ENCODE measurements at places on chromosomes 12 and 14. TPM values are rescaled to one million over a fixed set of nuclear protein-coding genes. Genes with fewer than 3 reads are reported as not detected.

Gene ASB2
- total RNA-seq: 26.4 TPM

Gene RIN3
- 59.2 TPM for total RNA-seq

Gene WNT5B
- total RNA-seq: 0.19 TPM

Gene P2RX2
- total RNA-seq: not detected

Gene RPS6KL1
- 6.5 TPM for total RNA-seq

Gene FGF23
- total RNA-seq: not detected

Gene JPH4
- 0.72 TPM for total RNA-seq

Gene CTDSP2
- 91.4 TPM for total RNA-seq

Gene RGS6
- 0.44 TPM for total RNA-seq

Gene KRT75
- total RNA-seq: not detected

Gene TGM1
- total RNA-seq: 3.3 TPM

Gene FSCB
- total RNA-seq: not detected

Gene KRT81
- not detected for total RNA-seq

Gene SLC6A15
- total RNA-seq: 0.29 TPM

Gene DCAF5
- total RNA-seq: 35.1 TPM

Gene DUSP16
- total RNA-seq: 24.4 TPM

Gene TAC3
- total RNA-seq: 0.31 TPM

Gene KRT7
- 2.4 TPM for total RNA-seq

Gene SLC2A13
- 5.6 TPM for total RNA-seq

Gene ANO2
- total RNA-seq: not detected

Measured in activated naive CD8-positive, alpha-beta T cell treated with anti-CD3 and anti-CD28 coated beads for 36 hours (primary cell).